Dorsolateral prefrontal cortex (tissue), 122 donors: ENCODE measurements at places on chromosomes 6 and 20.
A peak's percentile ranks its signal among the peaks of the same experiment; 100 is the strongest.

DNA sequence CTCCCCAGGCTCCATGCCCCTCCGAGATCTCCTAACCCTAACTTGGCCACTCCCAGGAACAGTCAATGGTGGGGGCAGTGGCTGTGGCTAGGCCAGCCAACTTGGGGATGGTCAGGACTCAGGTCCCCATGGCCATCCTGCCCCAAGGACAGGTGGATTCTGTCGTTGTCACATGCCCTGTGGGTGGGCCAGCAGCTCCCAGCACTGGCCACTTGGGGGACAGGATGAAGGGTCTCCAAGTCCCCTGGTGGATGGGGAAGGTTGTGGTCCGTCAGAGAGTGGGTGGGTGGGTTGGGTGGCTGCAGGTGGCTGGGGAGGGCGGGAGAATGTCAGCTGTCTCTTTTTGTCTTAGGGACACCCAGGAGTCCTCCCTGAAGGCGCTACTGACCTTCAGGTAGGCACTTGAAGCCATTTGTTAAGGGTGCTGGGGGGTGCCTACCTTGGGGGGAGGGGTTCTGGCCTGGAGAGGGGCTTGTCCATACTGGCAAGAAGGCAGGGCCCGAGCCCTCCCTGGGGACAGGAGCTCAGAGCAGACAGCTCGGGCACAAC, 5.5 kb downstream of the COL9A3 start:
- no peak for DNase-seq

GRCh38 chr6:13412639-13413465, 74.5 kb downstream of the GFOD1 start:
- DNase-seq = no peak

GRCh38 chr6:75044846-75045245, 161.0 kb downstream of the COL12A1 start:
- no peak for DNase-seq

- DNase-seq = no peak
These were observed 13.9 kb downstream of the C6orf15 start for GRCh38 chr6:31098449-31098938.

GRCh38 chr6:25034431-25034921, 98.7 kb upstream of the RIPOR2 start:
- DNase-seq = no peak

GRCh38 chr6:54361188-54361587, 52.9 kb downstream of the TINAG start:
- no peak for DNase-seq

- no peak for DNase-seq
These were observed 98.3 kb downstream of the PREX1 start for GRCh38 chr20:48729538-48729937.

GRCh38 chr20:62795023-62795761, 1.1 kb upstream of the MRGBP start:
- peak; percentile 83 for DNase-seq

DNA sequence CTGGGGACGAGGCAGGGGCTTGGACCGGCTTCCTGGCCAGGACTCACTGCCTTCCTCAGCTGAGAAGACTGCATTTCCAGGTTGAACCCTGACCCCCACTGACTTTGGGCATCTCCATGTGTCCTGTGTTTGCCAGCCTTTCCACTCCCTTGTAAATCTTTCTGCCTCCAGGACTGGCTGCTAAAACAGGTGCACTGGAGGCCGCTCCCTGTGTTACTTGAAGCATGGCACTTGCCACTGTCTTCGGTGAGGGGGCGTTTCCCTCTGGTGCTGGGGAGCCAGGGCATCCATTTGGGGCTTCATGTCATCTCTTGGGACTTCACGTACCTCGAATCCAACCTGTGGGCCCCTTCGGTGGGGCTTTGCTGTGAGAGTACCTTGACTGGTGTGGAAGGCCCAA, 6.7 kb upstream of the RBM38 start:
- no peak for DNase-seq

DNA sequence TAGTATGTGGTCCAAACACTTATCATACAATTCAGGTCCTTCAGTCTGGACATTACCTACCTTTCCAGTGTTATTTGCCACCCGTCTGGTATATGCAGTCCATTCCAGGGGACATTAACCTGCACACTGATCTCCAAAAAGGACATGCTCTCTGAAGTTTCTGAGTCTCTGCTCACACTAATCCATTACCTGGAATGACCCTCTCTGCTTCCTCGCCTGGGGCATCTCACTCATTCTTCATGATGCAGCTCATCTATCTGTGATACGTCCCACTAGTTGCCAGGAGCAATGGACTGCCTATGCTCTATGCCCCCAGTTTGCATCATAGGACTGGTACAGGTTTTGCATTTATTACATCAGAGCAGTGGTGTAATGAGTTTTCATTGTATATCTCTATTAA, 5.9 kb upstream of the TUBB2B start:
- no peak for DNase-seq

- DNase-seq = no peak
These were observed 6.9 kb downstream of the SNAP25 start for GRCh38 chr20:10225439-10226060.

DNA sequence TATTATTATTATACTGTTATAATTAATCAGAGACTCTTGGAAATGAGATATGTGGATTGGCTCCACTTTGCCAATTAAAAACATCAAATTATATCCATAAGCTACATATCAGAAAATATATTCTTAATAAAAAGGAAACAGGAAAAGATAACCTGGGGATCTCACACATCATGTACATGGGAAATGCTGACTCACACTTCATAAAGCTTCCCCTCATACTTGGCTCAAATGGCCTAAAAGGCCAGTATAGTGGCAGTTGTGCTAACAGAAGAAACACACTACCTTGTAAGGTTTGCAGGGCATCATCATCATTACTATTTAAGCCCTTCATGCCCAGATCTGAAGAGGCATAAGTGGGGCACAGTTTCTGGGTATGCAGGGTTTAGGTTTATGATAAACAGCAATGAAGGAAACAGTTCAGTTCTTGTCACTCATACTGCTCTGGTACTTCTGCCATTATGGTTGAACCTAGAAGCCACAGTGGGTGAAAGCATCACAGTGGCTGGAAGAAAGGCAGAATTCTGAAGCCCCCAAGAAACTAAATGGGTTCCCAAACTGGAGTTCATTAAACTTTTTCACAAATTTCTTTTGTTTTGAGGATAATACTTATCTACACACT, 60.6 kb downstream of the BTBD9 start:
- no peak for DNase-seq

- no peak for DNase-seq
These were observed 147.4 kb upstream of the SPACA1 start for GRCh38 chr6:87900160-87900698.

- DNase-seq = no peak
These were observed 65.6 kb upstream of the TMEM30A start for GRCh38 chr6:75350156-75350555.

DNA sequence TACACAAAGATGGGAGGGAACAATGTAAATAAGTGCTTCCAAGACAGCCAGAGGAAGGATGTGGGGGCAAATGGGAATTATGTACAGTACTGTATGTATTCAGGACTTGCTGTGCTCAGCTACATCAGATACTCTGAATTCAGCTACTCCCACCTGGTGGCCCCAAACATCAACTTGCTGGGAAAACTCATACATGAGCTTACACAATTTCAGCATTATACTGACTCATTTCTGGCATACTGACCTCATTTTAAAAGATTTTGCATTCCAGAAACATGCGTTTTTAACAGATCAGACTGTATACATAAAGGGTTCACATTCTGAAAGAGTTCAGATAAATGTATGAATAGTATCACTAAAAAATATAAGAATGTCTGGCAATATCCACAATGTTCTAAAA, 59.7 kb downstream of the GPX5 start:
- no peak for DNase-seq

GRCh38 chr6:142301651-142302391, at the start of gene ADGRG6:
Gene ADGRG6 (plus strand): TSS chr6:142302007. CDS start chr6:142302330, 323 bp downstream.
- DNase-seq = peak; percentile 10

DNA sequence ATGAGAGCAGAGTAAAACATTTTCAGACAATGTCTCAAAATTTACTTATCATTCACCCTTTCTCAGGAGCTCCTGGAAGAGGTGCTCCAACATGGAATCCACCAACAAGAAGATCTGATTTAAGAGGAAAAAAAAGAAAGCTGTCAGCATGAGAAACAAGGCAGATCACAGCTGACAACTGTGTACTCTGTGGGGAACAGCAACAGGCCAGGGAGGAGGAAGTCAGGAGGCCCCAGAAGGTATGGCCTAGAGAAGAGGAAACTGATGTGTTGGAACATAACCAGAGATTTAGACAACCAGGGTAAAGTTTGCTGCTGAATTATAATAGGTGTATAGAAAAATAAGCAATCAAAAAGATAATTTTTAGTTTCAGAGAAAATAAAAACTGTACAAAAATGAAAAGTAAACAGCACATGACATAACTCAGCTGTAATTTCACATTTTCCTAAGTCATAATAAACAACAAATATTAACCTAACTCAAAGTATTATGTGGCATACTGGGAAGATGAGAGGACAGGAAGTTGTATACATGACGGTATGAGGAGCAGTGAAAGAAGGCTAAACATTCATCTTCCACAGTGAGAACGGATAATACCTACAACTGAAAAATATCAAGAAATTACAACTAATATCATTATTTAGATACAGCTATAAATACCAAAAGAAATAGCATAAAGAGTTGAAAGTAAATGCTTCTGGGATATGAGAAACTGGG, 113.6 kb upstream of the EMILIN3 start:
- DNase-seq = no peak

- no peak for DNase-seq
These were observed 484.9 kb downstream of the LMBRD1 start for GRCh38 chr6:69311888-69312287.

- no peak for DNase-seq
These were observed 114.9 kb upstream of the BTN3A2 start for GRCh38 chr6:26249957-26250697.
